ENCODE measurements at places on chromosomes 16 and 17.

DNA sequence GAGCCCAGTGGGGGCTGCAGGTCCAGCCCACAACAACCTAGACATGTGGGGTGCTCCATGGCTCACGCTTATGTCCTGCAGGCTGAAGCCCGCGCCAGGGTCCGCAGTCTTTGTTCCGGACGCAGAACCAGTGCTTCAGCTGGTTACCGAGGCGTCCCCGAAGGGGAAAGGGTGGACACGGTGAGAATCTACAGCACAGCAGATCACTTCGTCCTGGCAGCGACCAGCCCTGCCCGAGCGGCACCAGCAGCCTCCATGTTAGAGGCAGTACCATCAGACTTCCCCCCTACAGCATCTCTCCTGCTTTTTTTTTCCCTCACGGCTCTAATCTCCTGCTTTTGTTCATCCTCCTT lies 1736.4 kb downstream of the TP53TG3F start:
- no peak for DNase-seq

DNA sequence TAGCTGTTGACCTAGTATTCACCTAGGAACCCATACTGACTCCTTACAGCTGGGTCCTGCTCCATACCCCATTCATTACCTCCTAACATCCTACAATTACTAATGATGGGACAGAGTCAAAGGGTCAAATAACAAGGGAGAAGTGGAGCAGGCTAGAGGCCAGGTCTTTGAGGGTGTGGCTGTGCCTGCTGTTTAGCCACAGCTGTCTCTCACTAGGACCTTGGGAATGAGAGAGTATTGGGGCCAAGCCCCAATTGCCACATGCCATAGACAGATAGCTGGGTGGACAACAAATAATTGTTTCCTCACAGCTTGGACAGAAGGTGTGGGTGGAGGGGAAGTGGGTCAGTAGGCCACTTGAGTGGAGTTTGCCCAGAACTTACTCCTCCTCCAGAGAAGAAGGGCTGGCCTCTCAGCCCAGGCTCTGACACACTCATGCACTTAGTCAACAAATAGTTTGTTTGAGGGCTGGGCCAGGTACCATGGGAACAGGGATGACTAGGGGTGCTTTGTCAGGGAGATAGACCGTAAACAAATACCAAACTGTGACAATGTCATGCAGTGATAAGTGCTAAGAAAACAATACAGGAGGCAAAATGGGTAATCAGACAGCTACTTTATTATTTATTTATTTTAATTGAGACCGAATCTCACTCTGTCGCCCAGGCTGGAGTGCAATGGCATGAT lies 10.2 kb upstream of the CENPT start:
- no peak for DNase-seq

DNA sequence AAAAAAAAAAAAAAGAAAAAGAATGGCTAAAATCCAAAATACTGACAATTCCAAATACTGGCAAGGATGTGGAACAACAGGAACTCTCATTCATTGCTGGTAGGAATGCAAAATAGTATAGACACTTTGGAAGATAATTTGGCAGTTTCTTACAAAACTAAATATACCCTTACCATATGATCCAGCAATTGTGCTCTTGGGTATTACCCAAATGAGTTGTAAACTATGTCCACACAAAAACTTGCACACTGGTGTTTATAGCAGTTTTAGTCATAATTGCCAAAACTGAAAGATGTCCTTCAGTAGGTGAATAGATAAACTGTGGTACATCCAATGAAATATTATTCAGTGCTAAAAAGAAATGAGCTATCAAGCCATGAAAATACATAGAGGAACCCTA lies 8.5 kb upstream of the MEIOC start:
- DNase-seq = no peak

GRCh38 chr17:50792132-50792531 lies 24.8 kb upstream of the ANKRD40CL start:
- no peak for DNase-seq

- no peak for DNase-seq
Observed at GRCh38 chr17:78330570-78331224, 29.2 kb downstream of the SOCS3 start.

GRCh38 chr16:10961231-10961630 lies 16.9 kb downstream of the CLEC16A start:
- DNase-seq = no peak

GRCh38 chr16:22152316-22152715 lies 10.0 kb upstream of the SDR42E2 start:
- DNase-seq = no peak

DNA sequence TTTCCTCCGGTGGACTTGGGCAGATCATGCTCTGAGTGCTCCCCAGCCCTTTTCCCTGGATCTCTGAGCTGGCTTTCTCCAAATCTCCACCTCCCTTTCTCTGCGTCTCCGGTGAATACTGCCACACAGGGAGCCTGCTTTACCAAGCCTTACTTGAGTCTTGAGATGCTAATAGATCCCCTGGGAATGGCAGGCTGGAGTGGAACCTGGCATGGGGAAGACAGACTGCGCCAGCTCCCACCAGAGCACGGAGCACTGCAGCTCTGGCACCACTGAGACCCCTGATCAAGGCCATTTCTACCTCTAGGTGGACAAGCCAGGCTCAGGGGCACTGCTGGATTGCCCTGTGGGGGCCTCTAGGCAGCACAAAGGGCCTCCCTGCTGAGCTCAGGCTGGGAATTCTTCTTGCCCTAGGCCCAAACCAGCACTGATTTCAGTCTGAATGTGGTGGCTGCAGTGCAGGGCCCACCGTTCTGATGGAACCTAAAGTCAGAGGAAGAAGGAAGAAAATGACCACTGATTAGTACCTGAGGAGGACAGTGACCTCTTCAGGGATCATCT lies 74.3 kb upstream of the CRHR1 start:
- DNase-seq = no peak

- DNase-seq = no peak
Observed at GRCh38 chr17:30957741-30958140, 13.1 kb upstream of the RNF135 start.

DNA sequence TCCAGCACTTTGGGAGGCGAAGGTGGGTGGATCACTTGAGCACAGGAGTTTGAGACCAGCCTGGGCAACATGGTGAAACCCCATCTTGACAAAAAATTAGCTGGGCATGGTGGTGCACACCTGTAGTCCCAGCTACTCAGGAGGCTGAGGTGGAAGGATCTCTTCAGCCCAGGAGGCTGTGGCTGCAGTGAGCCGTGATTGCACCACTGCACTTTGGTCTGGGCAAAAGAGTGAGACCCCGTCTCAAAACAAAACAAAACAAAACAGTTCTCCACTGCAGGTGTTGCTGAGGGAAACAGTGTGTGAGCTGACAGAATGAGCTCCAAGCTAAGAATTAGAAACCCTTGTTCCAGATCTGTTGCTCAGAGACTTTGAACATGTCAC lies 35.2 kb upstream of the TBX2 start:
- no peak for DNase-seq

DNA sequence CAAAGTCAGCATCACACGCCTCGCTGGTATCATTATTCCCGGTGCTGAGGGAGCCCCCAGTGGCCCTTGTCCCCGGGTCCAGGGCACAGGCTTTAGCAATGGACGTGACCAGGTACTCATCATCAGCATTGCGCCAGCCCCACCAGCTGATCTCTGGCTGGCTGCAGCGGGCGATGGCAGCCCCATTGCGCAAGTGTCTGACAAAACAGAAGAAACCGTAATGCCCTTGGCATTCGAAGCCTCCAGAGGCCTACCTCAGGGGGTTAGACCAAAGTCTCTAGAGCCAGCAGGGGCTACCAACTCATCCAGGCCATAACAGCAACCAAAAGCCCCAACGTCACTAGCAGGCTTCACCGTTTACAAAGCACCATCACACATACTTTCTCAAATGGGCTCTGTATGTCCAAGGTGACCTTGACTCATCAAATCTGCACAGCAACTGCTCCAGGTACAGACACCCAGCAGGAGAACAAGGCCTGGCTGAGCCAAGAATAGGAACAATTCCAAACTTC lies 7.3 kb downstream of the MTMR4 start:
- no peak for DNase-seq

GRCh38 chr16:65083164-65083857 lies 38.6 kb downstream of the CDH11 start:
- DNase-seq = no peak

DNA sequence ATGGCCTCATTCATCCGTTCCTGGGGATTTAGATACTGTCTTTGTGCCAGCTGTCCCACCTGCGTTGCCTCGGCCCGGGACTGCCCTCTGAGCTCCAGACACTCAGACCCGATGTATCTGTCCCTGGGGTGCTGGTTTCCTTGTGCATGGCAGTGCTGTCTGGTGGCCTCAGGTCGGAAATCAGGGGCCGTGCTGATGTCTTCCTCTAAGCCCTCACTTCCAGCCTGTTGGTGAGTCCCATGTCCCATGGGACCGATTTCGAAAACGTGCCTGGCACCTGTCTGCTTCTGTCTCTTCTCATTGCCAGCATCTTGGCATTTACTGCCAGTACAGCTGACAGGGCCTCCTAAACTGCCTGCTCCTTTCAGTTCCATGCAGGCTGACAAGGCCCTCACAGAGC lies 22.1 kb downstream of the NT5M start:
- DNase-seq = no peak

- DNase-seq = no peak
Observed at GRCh38 chr16:74472010-74472409, 50.7 kb upstream of the CLEC18B start.

DNA sequence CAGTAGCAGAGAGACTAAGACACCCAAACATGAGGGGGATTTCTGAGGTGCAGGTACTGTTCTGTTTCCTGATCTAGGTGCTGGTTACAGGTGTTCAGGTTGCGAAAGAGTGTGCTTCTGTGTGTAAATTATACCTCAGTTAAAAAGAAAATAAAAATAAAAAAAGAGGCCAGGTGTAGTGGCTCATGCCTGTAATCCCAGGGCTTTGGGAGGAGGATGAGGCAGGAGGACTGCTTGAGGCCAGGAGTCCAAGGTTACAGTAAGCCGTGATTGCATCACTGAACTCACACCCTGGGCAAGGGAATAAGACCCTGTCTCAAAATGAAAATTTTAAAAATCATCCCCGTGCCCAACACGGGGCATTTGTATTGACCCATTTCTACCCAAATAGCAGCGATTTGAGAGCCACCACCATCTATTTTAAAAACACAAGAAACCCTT lies 3.2 kb upstream of the DCAF7 start:
- DNase-seq = no peak

DNA sequence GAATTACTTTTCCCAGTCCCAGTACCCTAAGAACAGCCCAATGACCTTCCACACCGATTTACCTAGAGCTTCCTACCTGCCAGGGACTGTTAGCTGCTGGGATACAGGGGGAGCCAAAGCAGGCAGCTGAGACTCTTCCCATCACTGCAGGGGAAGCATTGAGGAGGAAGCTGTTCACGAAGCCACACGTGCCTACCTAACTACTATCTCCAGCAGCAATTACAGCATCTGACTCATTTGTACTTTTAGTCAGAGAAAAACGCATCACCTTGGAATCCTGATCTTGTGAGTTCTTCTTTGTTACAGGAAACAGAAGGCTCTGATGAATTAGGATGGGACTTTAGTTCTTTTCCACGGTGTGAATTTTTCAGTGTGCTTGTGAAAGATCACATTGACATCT lies 113.7 kb upstream of the DHX40 start:
- DNase-seq = no peak

DNA sequence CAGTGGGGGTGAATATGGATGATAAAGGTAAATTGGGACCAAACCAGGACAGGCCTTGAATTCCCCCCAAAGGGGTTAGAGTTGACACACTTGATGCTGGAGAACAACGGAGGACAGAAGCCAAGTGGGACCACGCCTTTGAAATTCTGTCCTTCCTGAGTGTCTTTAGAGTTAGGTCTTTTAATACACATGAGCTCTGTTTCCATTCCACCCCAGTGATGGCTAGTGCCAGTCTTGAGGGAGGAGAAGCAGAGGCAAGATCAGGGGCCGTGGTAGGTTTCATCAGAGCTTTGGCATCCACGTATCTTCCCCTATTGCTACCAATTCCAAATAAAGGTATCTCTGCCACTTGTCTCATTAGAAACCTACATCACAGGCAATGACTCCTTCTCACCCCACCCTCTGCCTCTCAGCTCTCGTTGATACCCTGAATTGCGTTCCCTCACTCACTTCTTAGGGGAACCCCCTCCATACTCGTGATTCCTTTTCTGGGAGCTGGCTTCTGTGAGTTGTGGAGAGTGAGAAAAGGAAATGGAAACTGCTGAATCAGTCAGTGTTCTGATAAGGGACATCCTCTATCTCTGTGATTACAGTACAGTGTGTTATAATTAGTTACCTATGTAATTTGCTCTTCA lies 2.4 kb upstream of the CCL3L1 start:
- no peak for DNase-seq

DNA sequence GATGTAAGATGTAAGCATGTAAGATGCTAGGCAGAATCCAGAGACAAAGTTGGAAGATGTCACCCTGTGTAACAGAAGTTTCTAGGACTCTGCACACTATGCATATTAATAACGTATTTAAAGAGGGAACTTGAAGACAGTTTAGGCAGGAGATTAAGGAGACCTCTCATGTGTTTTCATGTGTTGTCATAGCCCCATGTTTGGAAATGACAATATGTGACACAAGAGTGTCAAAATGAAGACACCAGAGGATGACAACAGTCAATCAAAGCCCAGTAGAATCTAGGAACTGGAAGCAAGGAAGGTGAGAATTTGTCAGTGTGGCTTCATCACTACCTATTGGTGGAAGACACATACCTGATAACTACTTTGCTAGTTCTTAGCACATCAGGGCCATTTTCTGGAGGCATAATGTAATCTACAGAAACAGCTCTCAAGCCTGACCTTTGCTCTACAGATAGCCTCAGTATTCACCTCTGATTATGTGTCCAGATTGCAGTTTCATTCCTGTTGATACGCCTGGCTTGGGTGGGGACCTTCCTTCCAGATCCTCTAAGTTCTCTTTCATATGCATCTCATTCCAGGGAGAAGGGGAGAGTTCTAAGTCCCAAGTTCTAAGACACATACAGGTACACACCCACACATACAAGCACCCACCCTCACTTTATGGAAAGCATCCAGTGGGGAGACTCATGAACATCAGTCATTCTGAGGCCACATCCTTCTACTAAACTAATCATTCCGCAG lies 26.3 kb downstream of the PMP22 start:
- DNase-seq = no peak

DNA sequence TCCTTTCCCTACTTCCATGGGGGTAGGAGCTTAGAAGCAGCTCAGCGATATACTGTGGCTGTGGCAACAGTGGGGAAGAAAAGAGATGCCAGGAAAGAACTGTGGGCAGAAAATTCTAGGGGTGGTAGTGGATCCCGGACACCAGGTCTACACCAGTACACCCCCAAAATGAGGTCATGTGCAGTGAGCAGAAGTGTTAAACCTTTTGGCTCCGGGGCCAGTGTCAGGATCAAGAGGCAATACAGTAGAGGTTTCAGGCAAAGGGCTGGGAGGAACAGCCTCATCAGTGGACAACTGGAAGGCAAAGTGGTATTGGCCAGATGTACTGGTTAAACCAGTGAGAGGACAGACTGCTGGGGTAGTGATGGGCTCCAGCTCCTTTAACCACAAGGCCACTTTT lies 163.1 kb upstream of the CCL2 start:
- DNase-seq = no peak

GRCh38 chr17:55727275-55727674 lies 4.6 kb upstream of the TMEM100 start:
- DNase-seq = no peak

GRCh38 chr17:80859002-80859941 lies 132.4 kb upstream of the CHMP6 start:
- no peak for DNase-seq
